ENCODE measurements at places on chromosomes 11 and 22.

- no peak for DNase-seq
Observed at GRCh38 chr11:126452241-126453101, 97.0 kb downstream of the ST3GAL4 start.

GRCh38 chr11:34454308-34455032 is 15.7 kb downstream of the CAT start:
- DNase-seq = no peak

- no peak for DNase-seq
Observed at GRCh38 chr11:32456864-32457263, 21.5 kb upstream of the WT1 start.

DNA sequence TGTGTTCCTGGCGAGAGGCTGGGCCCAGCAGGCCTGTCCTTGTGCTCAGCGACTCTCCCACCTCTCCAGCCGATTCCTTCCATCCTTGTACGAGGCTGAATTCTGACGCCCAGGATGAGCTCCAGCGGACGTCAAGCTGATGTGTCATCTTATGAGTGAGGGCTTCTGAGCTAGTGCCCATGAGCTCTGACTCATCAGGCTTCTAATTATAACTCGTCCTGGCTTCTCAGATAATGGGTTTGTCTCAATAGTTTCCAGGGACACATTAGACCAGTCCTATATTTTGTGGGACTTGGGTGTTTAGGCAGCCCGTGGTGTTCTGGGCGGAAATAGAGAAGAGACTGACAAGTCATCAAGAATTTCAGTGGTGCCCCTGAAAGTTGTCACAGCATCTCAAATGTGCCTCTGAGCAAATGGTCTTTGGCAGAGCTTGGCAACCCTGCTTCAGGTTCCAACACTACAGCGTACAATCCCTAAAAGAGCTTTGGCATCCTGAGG is 108.2 kb upstream of the CD44 start:
- DNase-seq = peak; percentile 80

GRCh38 chr11:33682446-33682845 is 18.2 kb downstream of the C11orf91 start:
- no peak for DNase-seq

DNA sequence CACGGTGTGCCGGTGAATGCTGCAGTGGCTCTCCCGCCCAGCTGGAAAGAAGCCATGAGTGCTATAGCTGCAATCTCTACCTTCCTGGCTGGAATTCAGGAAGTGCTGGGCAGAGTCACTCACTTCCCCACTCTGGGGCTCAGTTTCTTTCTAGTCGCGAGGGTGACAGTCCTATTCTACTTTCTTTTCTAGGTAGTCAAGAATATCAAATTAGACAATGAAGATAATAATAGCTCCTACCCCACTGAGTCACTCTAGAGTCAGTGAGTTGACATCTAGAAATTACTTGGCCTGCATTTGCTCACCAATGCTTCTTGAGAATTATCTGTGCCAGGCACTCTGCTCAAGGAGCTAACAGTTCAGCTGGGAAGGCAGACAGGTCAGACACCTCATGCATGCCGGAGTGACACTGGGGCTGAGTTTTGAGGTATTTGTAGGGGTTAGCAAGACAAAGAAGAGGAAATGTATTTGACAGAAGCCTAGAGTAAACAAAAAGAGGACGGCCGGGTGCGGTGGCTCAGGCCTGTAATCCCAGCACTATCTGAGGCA is 3.2 kb downstream of the CENPM start:
- DNase-seq = no peak

DNA sequence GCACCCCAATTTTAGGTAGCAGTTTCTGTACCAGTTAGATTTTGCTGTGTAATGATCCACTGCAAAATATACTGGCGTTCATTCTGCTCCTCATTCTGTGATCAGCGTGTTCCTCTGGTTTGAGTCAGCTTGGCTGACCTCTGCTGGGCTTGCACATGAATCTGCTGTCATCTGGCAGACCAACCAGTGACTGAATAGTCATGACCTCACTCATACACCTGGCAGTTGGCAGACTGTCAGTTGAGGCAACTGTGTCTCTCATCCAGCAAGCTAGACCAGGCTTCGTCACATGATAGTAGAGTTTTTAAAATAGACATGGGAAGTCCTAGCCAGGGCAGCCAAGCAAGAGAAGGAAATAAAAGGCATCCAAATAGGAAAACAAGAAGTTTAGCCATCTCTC is 316.3 kb upstream of the LARGE1 start:
- no peak for DNase-seq

DNA sequence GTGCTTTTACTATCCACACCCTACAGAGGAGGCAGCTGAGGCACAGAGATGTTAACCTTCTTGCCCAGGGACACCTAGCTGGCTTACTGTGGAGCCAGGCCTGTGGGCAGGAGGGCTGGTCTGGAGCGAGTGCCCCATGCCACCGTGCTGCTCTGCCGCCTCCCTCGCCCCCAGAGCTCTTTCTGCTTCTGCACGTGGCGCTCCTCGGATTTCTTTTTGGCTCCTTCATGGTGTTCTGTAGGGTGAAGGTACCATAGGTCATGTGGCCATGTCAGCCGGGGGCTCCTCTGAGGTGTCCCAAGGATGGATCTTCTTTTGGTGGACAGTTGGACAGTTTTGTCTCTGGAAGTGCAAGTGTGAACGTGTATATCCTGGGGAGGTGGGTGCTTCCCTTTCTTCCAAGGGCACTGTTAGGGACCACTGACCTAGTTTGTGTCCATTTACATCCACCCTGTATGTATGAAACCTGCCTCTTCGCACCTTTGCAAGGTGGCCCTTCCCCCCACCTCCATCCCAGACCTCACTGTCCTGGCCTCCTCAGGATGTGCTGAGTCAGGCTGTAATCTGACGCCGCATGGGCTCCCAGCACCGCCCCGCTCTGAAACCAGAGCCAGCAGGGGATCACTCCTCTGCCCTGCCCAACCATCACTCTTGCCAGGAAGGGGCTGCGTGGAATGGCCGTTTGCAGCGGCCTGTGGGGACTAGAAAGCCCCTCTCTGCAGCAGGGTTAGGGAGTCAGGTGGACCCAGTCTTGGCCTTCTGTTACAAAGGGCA is 31.7 kb downstream of the POLR3H start:
- peak; percentile 64 for DNase-seq

GRCh38 chr11:122780296-122780949 is 57.9 kb upstream of the CRTAM start:
- no peak for DNase-seq

DNA sequence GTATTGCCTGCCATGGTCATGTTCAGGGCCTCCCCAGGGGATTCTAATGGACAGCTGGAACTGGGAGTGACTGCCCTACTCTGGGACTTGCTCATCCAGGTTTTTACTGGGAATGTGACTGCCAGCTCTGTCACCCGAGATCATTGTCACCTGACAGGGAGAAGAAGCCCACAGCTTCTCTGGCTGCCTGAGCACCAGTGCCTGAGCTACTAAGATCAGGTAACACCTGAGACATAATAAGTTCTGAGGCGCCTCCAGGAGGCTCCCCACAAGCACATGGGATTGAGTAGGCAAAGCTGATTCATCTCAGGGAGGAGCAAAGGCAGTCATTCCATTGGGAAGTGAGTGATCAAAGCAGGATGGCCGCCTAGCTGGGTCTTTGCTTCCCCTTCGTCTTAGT is 84.2 kb upstream of the GALNT18 start:
- no peak for DNase-seq

DNA sequence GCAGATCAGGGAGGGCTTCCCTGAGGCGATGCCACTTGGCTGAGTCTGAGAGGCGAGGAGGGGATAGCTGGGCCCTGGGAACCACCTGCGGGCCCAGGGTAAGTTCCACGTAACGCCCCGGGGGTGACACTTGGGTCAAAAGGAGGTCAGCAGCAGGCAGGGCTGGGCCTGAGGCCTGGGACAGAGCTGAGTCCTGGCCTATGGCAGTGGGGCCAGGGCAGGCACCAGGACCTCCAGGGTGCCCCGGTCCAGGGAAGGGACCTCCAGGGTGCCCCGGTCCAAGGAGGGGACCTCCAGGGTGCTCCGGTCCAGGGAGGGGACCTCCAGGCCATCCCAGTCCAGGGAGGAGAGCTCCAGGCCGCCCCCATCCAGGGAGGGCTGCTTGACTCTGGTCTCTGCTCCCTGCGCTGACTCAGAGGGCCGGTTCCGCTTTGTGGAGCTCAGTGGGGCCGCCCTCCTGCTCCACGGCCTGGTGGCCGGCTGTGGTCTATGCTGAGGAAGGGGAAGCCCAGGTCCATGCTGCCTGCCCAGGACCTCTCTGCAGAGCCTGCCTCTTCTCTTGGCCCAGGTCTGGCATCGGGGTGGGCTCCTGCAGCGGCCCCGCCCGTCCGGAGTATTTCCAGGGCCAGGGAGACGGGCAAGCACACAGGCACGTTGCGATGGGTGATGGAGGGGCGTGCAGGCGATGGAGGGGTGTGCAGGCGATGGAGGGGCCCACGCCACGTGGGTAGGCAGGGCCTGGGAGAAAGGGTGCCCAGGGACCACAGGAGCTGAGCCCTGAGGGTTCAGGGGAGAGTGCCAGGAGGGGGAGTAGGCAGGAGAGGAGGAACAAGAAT is 19.5 kb upstream of the WNT7B start:
- peak; percentile 54 for DNase-seq

GRCh38 chr11:90629229-90629806 is 406.5 kb upstream of the CHORDC1 start:
- no peak for DNase-seq

DNA sequence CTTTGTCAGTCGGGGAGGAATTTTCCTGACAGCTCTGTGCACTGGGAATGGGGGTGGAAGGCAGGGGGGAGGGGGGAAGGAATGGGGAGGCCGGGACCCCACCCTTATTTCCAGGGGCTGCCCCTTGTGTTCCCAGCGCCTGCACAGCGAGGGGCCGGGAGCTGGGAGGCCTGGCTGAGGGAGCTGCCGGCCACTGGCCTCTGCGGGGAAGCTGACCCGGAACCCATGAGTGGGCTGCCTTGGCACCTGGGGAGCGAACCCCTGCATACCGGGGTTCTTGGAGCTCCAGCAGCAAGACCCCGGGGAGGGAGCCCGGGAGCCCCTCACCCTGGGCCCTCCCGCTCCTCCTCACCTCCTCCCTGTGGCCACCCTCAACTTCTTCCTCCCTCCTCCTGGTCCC is 3.5 kb downstream of the H19 start:
- no peak for DNase-seq

DNA sequence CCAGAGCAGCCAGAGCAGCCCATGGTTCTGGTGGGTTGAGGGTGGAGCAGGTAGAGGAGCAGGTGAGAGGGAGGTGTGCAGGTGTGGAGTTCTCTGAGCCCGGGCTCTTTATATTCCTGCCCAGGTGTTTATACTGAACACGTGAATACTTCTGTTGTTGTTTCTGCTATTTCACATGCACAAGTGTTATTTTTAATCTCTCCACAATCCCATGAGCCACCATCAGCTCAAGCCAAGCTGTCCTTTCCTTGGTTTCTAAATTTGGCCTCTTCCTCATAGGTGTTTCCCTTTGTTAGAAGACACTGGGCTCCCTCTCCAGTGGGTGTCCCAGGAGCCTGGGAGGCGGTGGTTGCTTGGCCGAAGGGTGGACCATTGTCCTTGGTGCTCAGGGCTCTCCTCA is at the start of gene KRTAP5-3:
KRTAP5-3 (minus strand) TSS at position 101 of the 400 bp plus-strand sequence; CDS start at position 23, 78 bp downstream.
- no peak for DNase-seq

DNA sequence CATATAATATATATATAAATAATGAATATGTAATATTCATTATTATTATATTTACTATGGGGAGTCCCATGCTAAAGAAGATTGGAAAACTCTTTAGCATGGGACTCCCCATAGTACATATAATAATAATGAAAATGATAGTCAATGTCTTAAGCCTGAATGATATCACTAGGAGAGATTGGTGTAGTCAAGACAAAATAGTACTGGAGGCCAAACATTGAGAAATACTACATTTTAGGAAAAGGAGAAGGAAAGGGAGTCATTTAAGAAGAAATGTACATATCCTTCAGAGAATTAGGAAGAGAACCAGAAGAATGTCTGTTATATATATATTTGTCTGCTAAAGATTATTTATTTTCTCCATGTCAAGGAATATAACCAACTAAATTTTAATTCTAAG is 5.0 kb upstream of the VWA5A start:
- DNase-seq = no peak

- DNase-seq = peak; percentile 47
Observed at GRCh38 chr11:67644042-67644441, 4.5 kb upstream of the TBX10 start.

DNA sequence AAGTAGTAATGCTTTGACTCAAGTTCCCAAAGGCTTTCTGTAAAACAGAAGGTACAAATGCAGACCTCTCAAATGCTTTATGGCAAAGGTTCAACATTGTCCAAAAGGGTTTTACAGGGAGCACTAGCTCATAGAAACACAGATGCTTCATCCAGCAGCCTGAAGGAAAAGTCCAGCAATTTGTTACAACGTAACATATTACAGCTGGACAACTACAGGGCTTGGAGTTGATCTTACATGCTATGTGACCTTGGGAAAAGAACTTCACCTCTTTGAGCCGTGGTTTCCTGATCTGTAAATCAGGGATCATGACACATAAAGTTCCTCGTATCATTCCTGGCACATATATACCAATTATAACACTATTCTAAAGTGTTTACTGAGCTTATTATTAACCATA is 84.9 kb downstream of the DDIAS start:
- no peak for DNase-seq

- no peak for DNase-seq
Observed at GRCh38 chr11:74373382-74373781, 24.9 kb downstream of the PGM2L1 start.

- DNase-seq = no peak
Observed at GRCh38 chr11:23903044-23903704, 593.7 kb upstream of the LUZP2 start.

- DNase-seq = no peak
Observed at GRCh38 chr11:10906521-10906920, 48.7 kb upstream of the ZBED5 start.

- DNase-seq = peak; percentile 93
Observed at GRCh38 chr22:46071451-46072109, 78.7 kb upstream of the PPARA start.

GRCh38 chr11:36441610-36442208 is 68.4 kb downstream of the TRAF6 start:
- no peak for DNase-seq

GRCh38 chr22:49404020-49404419 is 423.7 kb downstream of the BRD1 start:
- no peak for DNase-seq

DNA sequence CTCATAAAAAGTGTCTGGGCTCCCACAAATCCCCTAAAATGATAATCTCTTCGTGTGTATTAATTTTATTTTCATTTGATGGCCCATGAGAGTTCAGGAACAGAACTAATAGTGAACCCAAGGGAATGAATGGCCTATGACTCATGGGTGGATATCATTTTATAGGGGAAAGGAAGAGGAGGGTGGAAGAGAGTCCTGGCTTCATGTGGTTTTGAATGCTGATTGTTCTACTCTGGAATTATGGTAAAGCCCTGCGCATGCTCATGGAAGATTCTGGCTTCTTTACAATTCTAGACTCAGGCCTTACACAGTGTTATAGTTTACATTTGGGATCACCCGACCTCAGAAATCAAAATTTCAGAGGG is 35.2 kb downstream of the MAML2 start:
- DNase-seq = no peak

GRCh38 chr11:126280595-126280994 is 2.3 kb upstream of the TIRAP start:
- DNase-seq = peak; percentile 24

- no peak for DNase-seq
Observed at GRCh38 chr11:75929706-75930105, 114.7 kb downstream of the UVRAG start.

All from hematopoietic multipotent progenitor cell treated with erythropoietin and hydrocortisone succinate and interleukin-3 and kit ligand, for 6 days (in vitro differentiated cells).